ENCODE measurements at places on chromosomes 3 and 15.

DNA sequence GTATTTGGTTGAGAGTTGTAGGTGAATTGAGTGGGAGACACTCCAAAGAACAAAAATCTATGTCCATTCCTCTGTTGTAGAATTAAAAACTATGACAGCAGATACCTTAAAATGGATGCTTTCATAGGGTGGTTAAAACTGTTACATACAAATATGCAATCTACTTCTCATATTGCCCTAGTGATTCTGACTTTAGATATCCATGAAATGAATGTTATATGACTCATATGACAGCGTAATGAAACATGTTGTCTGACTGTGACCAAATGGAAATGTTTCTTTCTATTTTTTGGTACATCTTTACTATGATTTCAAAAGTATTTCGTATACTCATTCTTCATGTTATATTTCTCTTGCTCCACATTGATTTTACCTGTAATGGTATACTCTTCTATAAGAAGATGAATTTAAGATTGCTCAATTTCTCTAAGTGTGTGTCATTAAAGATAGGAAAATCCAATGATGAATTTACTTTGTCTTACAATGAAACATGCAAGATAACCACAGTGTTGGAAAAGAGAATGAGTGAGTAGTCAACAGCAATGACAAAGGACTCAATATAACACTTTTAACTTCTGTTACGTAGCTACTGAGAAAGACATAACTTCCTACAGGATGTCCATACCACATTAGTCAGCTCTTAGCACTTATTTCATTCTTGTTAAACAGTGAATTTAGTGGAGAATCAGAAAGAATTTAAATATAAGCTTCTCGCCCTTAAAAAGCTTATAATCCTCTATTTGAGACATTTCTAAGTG lies 79.3 kb upstream of the LSAMP start:
- DNase-seq = no peak

DNA sequence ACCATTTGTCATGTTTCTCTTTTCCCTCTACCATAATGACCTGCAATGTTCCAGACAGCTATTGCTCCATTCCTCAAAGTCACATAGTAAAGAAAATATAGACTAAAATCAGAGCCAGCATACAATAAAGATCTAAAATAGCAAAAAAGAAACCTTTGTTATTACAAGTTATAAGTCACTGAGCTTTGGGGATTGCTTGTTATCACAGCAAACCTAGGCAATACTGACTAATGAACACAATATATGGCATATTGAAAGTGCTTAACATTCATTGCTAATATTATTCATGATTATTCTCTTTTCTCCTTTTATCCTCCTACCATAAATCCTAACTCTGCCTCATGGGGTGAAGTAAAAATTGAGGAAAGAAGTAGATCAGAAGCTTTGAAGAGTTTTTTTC lies 27.4 kb upstream of the TIPARP start:
- DNase-seq = no peak

DNA sequence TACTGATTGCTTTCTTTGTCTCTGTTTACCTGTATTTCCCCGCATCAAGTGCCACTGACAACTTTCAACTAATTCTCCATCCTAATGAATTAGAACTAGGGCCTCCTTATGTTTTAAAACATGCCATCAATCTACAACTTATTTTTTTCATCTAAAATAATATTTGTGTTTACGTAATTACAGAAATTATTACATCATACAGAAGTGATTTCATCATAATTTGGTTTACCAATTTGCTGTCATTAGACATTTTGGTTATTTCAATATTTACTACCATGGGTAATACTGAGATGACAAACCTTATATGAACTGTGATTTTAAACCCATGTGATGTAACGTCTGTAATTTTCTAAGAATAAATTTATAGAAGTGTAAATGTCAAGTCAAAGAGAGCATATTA lies 468.0 kb upstream of the IL12A start:
- no peak for DNase-seq

- DNase-seq = no peak
Measured at GRCh38 chr3:154799800-154800199, 280.3 kb upstream of the MME start.

DNA sequence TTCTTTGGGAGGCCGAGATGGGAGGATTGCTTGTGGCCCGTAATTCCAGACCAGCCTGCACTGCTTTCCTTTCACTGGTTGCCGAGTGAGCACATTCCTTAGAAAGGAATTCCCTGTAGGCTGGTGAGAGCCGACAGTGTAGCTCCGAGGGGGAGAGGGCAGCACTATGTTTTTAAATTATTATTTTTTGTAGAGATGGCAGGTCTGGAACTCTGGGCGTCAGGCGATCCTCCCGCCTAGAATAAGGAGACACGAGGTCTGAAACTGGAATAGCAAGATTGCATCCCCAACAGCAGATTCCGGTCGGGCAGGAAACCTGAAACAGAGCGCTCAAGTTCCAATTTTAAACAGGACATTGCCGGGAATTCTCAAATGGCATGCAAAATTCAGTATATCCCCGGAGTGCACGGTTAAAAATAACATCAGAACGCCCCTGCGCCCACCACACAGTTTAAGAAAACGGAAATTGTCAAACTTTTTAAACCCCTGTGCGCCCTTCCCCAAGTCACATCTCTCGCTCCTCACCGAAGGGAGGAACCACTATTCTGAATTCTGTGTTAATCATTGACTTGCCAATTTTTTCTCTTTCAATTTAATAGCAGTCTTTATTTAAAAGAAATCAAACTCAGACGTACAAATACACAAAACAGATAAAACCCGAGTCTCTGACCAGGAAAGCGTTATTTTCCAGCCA lies 643 bp upstream of the RNU5B-1 start:
- no peak for DNase-seq

- DNase-seq = no peak
Measured at GRCh38 chr15:80615783-80616391, 79.2 kb upstream of the ABHD17C start.
